Immature natural killer cell (primary cell): ENCODE measurements at places on chromosomes 1 and 21.

GRCh38 chr1:47227341-47228232, 4.4 kb downstream of the TAL1 start:
- DNase-seq: no peak

- no peak for DNase-seq
These were observed 647 bp downstream of the DESI2 start for GRCh38 chr1:244653439-244654107.

DNA sequence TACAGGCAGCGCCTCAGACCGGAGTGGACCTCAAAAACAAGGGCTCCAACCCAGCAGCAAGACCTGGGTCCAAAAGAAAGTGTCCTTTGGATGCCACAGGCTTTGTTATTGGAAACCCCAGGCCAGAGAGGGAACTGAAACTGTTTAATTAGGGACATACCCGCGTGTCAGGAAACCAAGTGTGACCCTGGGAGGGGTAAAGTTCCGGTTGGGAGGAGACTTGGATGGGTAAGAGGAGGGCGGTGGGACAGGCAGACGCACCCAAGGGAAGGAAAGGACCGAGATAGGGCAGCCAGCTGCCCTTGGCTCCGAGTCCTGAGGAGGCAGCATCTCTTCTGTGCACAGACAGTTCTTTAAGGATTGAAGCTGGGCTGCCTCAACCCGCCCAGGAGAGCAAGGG, 71.4 kb downstream of the CDC7 start:
- no peak for DNase-seq

DNA sequence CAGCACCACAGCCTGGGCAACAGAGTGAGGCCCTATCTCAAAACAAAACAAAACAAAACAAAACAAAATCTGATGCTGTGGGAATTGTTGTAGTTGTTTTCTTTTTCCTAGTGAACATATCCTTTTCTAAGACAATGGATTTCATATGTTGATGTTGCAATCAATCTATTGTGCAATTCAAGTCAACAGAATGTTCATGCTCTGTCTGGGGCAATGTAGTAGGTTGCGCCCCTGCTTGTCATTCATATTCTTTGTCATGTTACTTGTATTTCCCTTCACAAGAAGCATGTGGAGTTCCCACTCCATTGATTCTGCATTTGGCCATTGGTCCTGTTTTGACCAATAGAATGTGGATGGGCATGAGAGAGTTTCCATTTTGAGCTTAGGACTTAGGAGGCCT, 223.9 kb downstream of the DUSP10 start:
- no peak for DNase-seq

GRCh38 chr1:162629651-162630050, 2.6 kb upstream of the DDR2 start:
- no peak for DNase-seq

DNA sequence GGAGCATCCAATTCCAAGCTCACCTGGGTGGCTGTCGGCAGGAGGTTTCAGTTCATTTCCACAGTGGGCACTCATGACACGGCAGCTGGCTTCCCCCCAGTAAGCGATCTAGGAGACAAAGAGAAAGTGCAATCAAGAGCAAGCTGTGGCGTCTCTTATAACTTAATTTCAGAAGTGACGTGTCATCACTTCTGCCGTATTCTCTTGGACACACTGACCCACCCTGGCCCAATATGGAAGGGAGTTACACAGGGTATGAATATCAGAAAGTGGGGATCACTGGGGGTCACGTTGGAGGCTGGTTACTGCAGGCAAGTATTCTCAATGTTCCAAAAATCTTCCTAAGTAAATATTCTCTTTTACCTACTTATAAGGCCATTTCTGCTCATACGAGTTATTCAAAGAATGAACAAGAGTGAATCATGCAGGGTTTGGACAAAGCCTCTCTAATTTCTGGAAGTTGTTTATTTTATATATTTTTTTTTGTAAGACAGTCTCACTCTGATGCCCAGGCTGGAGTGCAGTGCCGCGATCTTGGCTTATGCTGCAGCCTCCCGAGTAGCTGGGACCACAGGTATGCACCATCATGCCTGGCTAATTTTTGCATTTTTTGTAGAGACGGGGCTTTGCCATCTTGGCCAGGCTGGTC, 46.5 kb upstream of the GREM2 start:
- no peak for DNase-seq

GRCh38 chr1:85661767-85662166, 46.5 kb downstream of the ZNHIT6 start:
- no peak for DNase-seq

- no peak for DNase-seq
These were observed 345 bp downstream of the HPCAL4 start for GRCh38 chr1:39690794-39691382.

DNA sequence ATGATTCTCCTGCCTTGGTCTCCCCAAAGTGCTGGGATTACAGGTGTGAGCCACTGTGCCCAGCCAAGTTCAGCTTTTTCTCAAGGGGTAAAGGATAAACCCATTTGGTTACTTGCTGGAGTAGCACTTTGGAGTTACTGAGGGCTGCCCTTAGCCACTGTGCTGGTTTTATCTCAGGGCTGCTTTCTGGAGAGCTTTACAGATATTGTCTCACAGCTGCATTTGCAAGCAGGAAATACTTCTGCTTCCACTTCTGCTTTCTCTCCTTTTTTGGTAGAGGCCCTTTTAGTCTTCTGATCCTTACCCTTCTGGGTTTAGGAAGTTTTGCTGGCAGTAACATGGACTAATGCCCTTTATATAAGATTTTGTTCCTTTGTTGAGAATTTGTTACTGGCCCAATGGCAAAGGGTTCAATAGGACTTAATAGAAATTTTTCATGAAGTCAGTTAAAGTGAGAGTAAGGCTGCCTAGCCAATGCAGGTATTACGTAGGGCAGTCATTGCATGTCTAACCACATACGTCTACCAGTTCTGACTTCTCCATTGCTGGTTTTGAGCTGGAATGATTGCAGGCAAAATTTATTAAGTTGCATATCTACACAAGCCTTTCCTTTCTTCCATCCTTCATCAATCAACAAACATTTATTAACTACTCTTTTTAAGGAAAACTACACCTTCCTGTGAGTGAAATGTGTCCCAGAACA, 24.4 kb downstream of the CAP1 start:
- no peak for DNase-seq

DNA sequence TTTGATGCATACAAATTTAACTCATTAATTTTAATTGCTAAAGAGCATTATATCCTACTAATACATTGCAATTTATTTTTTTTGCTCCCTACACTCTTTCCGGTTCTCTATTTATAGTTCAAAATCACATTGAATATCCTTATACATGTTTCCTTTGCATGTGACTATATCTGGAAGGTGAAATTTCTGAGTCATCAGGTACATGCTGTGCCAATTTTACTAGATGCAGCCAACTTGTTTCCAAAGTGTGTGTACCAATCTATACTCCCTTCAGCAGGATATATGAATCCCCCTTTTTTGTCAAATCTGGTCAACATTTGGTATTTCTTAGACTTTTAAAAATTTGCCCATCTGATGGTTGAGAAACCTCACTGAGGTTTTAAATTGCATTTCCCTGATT, 602.9 kb upstream of the CAMK1G start:
- no peak for DNase-seq

- DNase-seq: no peak
These were observed 322.8 kb downstream of the SEC16B start for GRCh38 chr1:177646757-177647730.

DNA sequence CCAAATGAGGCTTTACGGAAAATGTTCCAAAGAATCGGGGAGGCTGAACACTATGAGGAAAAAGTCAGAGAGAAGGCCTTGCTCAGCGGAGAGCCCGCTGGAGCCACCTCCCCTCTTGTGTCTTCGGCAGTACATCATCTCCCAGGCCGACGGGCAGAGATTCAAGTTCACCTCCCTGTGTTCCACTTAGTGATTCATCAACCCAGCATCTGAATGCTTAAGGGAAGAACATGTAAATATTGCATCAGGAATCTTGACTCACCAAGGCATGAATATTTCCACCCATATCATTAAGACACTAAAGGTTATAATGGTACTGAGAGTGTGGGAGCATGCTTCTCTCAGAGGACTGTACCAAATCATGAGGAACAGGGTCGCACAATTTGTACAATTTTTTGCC, 172.5 kb downstream of the ST6GALNAC5 start:
- DNase-seq: no peak

GRCh38 chr21:20902511-20902910, 95.7 kb upstream of the NCAM2 start:
- no peak for DNase-seq

GRCh38 chr1:55612988-55613387, 397.8 kb upstream of the USP24 start:
- no peak for DNase-seq

DNA sequence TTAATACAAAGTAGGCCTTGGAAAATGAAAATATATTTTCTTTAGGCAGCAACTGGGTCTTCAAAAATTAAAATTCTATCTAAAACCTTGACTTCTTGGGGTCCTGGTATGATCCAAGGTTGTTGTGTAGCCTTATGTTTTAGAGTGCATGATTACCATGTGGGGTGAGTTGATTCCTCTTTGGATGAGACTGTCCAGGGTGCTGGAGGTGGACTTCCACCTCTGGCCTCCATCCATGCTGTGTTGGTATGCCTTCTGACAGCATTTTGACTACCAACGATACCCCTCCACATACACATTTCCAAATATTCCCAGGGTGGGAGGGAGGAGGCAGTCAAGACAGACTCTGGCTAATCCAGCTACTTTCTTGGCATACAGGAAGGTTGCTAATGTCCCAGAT, 205.0 kb downstream of the TNR start:
- DNase-seq: no peak

GRCh38 chr1:36836916-36837315, 197.4 kb downstream of the GRIK3 start:
- DNase-seq: no peak

DNA sequence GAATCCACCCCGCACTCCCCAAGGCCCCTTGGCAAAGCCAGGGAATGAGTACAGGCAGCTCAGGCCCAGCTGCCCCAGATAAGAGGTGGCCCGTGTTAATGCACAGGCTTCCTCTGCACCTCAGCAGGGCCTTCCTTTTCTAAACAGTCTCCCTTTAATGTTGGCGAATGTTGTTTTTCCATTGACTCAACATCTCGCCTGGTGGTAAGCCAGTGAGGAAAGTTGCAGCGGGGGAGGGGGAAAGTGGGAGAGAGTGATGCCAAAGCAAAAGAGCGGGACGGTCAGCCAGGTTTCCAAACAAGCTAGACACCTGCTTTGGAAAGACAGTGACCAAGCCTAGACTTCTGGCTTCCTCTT, 10.3 kb upstream of the PROX1 start:
- DNase-seq: no peak
